ENCODE measurements at places on chromosomes 1 and 21. TPM values are rescaled to one million over a fixed set of nuclear protein-coding genes. Genes with fewer than 3 reads are reported as not detected.
A peak's percentile ranks its signal among the peaks of the same experiment; 100 is the strongest.

- H3K4me3 ChIP-seq: no peak overlapping the region
- no peak for DNase-seq
- H3K27me3 ChIP-seq: peaks cover 5% of the 10 kb centered on the region
- no peaks in the 10 kb centered on the region for H3K4me1 ChIP-seq
Observed at GRCh38 chr1:43272161-43272560, 2.4 kb downstream of the TMEM125 start.

DNA sequence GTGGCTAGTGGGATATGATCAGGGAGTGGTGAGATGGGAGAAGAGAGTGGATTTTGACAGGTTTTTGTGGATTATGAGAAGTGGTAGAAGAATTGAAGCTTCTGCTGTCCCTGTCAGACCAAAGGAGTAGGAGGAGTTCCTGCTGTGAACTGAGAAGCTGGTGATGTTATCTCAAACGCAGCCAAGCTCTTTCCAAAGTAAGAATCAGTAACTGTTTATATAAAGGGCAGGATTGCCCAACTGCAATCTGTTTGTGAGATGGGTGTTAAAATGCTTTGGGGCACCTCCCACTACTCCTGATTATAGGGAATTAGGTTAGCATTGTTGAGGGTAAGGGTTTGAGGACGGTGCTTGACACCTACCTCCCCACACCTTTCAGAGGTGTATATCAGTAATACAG is 60.5 kb upstream of the USP25 start:
- DNase-seq: no peak
- H3K36me3 ChIP-seq: no peaks in the 10 kb centered on the region
- no peak overlapping the region for H3K4me3 ChIP-seq
- no peak overlapping the region for H3K27ac ChIP-seq
- H3K4me1 ChIP-seq: peaks cover 3% of the 10 kb centered on the region
- H3K27me3 ChIP-seq: no peaks in the 10 kb centered on the region

GRCh38 chr1:101942516-101943193 is 54.1 kb downstream of the OLFM3 start:
- H3K4me1 ChIP-seq: no peaks in the 10 kb centered on the region
- no peak for DNase-seq
- no peaks in the 10 kb centered on the region for H3K27me3 ChIP-seq
- no peak overlapping the region for H3K4me3 ChIP-seq

DNA sequence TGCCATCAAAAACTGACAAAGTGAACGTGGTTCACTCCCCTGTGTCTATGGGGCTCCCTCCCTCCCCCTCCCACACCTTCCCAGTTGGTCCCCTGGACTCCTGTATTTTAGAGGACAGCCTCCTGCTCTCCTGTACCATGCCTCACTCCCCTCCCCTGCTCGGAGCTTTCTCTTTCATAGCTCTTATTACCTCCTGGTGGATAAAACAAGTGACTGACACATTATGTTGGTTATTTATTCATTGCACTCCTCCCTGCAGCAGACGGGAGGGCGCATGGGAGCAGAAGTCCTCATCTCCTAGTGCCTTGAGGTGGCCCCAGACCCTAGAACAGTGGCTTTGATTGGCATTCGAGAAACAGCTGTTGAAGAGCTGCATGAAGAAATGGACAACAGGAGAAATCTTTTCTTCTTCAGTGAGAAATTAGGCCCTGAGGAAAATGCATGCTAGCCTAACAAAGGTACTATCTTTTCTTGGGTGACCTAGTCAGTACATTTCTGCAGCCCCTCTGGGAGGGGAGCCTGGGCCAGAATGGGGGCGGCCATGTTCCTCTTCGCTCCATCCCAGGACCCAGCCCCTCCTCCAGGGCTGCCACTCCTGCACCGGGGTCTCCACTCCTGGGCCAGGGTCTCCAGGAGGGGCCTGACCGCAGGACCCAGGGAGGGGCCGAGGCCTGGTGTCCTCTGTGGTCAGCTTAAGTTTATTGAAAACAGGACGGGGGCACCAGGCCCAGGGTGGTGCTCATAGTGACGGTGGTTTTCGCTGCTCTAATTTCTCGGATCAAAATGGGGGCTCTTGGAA is 1.2 kb upstream of the TFF1 start:
- H3K27me3 ChIP-seq: no peaks in the 10 kb centered on the region
- DNase-seq: no peak
- H3K36me3 ChIP-seq: no peaks in the 10 kb centered on the region
- no peak overlapping the region for H3K27ac ChIP-seq

GRCh38 chr1:193402037-193402436 is 215.6 kb upstream of the B3GALT2 start:
- H3K4me3 ChIP-seq: no peak overlapping the region
- no peak overlapping the region for H3K27ac ChIP-seq
- H3K27me3 ChIP-seq: no peaks in the 10 kb centered on the region
- no peaks in the 10 kb centered on the region for H3K36me3 ChIP-seq

- H3K27me3 ChIP-seq: no peaks in the 10 kb centered on the region
- H3K36me3 ChIP-seq: no peaks in the 10 kb centered on the region
- H3K27ac ChIP-seq: no peak overlapping the region
Observed at GRCh38 chr1:156379420-156380165, 10.6 kb downstream of the RHBG start.

- DNase-seq: no peak
- no peaks in the 10 kb centered on the region for H3K27me3 ChIP-seq
- H3K27ac ChIP-seq: no peak overlapping the region
- peaks cover 93% of the 10 kb centered on the region for H3K36me3 ChIP-seq
- H3K4me3 ChIP-seq: no peak overlapping the region
Observed at GRCh38 chr1:234413990-234414389, 40.7 kb downstream of the COA6 start.

GRCh38 chr1:240320659-240321058 is 229.0 kb downstream of the FMN2 start:
- no peaks in the 10 kb centered on the region for H3K36me3 ChIP-seq
- H3K4me3 ChIP-seq: no peak overlapping the region
- DNase-seq: no peak
- no peak overlapping the region for H3K27ac ChIP-seq

DNA sequence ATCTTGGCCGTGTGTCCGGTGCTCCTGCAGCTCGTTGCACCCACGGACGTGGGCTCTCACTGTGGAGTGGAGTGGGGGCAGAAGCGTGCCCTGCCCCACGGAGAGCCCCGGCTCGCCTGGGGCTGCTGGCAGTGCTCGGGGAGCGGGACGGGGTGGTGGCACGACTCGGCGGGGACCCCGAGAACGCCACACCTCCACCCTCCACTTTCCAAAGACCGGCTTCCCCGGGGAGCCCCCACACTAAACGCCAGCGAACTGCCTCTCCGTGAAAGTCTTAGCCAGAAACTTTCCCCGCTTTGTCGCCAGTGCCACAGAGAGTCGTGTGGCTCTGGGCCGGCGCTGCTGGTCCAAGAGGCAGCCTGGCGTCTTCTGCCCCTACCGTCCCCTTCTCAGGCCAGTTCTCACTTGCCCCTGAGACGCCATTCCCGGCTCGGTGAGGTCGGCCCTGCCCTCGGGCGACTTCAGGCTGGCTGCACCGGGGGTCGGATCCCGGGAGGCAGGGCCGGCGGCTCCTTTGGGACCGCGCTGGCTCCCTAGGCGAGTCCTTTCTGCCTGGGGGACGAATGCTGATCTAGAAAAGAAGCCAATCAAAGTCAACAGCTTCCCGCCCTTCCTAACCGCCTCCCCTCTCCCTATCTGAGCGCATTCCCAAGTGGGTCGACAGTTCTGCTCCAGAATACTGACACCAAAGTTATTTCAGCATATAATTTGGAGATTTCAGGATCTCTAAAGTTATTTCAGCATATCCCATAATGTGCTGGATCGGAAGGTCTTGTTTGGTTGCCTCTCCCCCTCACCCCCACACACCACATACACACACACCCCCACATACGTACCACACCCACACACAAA is 2.6 kb upstream of the SAMD13 start:
- peak overlapping the region; percentile 95 for H3K27ac ChIP-seq
- no peaks in the 10 kb centered on the region for H3K36me3 ChIP-seq
- H3K27me3 ChIP-seq: no peaks in the 10 kb centered on the region
- peaks cover 28% of the 10 kb centered on the region for H3K4me1 ChIP-seq
- H3K4me3 ChIP-seq: peak overlapping the region; percentile 96

GRCh38 chr1:99358770-99359169 is 94.5 kb downstream of the PLPPR4 start:
- no peak overlapping the region for H3K27ac ChIP-seq
- no peaks in the 10 kb centered on the region for H3K27me3 ChIP-seq
- no peak overlapping the region for H3K4me3 ChIP-seq
- H3K36me3 ChIP-seq: no peaks in the 10 kb centered on the region
- no peaks in the 10 kb centered on the region for H3K4me1 ChIP-seq
- no peak for DNase-seq

- no peaks in the 10 kb centered on the region for H3K27me3 ChIP-seq
- H3K4me1 ChIP-seq: no peaks in the 10 kb centered on the region
- no peak overlapping the region for H3K4me3 ChIP-seq
- peaks cover 5% of the 10 kb centered on the region for H3K36me3 ChIP-seq
- no peak for DNase-seq
Observed at GRCh38 chr1:94169126-94169525, 48.2 kb upstream of the ABCA4 start.

GRCh38 chr1:37989361-37989930 is 376 bp downstream of the SF3A3 start:
- H3K4me1 ChIP-seq: peaks cover 27% of the 10 kb centered on the region
- H3K27ac ChIP-seq: peak overlapping the region; percentile 76
- H3K27me3 ChIP-seq: no peaks in the 10 kb centered on the region
- H3K36me3 ChIP-seq: peaks cover 5% of the 10 kb centered on the region
- peak overlapping the region; percentile 76 for H3K4me3 ChIP-seq

GRCh38 chr1:226353698-226354525 is 44.9 kb upstream of the LIN9 start:
- no peak overlapping the region for H3K4me3 ChIP-seq
- H3K27me3 ChIP-seq: no peaks in the 10 kb centered on the region
- peaks cover 2% of the 10 kb centered on the region for H3K36me3 ChIP-seq
- DNase-seq: no peak
- no peak overlapping the region for H3K27ac ChIP-seq

DNA sequence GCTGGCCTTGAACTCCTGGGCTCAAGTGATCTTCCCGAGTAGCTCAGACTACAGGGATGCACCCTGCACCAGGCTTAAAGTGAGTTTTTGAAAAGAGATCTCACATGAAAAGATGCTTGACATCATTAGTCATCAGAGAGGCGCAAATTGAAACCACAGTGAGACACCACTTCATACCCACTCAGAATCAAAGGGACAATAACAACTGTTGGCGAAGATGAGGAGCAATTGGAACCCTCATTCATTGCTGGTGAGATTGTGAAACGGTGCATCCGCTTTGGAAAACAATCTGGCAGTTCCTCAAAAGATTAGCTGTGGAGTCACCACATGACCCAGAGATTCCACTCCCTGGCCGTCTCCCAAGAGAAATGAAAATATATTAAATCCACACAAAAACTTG is 122.3 kb downstream of the PGBD5 start:
- H3K27ac ChIP-seq: peak overlapping the region; percentile 71
- no peaks in the 10 kb centered on the region for H3K36me3 ChIP-seq
- DNase-seq: no peak
- peaks cover 28% of the 10 kb centered on the region for H3K4me1 ChIP-seq
- no peak overlapping the region for H3K4me3 ChIP-seq

- no peaks in the 10 kb centered on the region for H3K36me3 ChIP-seq
- H3K4me3 ChIP-seq: peak overlapping the region; percentile 84
- peak; percentile 31 for DNase-seq
- peaks cover 26% of the 10 kb centered on the region for H3K4me1 ChIP-seq
Observed at GRCh38 chr1:25617625-25618432, 1.2 kb downstream of the MAN1C1 start.

DNA sequence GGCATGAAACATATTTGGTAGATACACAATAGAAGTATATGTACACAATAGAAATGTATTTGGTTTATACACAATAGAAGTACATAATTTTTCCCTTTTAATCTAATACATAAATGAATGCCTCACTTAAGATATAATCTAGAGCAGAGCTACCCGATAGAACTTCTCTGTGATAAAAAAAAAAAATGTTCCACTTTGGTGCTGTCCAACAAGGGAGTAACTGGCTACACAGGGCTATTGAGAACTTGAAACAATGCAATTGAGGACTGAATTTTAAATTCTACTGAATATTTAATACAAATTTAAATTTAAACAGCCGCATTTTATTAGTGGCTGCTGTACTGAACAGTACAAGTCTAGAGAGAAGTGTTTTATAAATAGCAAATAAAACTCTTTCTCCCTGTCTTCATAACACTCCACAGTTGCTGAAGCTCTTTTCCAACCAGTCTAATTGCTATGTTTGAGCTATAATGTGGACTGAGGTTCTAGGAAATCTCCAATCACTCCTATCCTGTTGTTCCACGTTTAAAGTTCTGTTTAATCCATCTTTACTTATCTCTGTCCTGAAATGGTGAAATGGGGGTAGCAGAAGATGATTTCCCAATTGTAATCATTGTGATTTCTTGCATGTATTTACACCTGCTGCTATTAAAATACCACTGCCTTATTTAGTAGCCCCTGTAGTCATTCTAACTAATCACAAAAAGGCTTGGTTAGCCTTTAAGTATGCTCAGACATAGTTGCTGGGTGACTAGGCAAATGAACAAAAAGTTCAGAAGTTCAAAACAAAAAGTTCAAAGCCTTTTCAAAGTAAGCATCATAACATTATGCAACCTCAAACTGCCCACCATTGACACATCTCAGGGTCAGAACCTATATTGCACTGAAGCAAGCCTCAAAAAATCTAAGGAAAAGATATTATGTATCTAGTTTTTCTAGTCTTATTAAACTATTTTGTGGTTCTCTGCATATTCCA is 192.3 kb upstream of the C1orf87 start:
- DNase-seq: no peak
- no peaks in the 10 kb centered on the region for H3K27me3 ChIP-seq
- no peaks in the 10 kb centered on the region for H3K36me3 ChIP-seq
- H3K4me3 ChIP-seq: no peak overlapping the region
- H3K4me1 ChIP-seq: no peaks in the 10 kb centered on the region

The ADGRL2 gene
- total RNA-seq: 11.3 TPM

The FAM72C gene
- total RNA-seq: not detected

The ADGRB2 gene
- 1.3 TPM for total RNA-seq

The CATSPERE gene
- total RNA-seq: 0.60 TPM

The LEMD1 gene
- total RNA-seq: not detected

The ATP1B1 gene
- 1,035 TPM for total RNA-seq

The PLCH2 gene
- 0.06 TPM for total RNA-seq

The ZNF697 gene
- total RNA-seq: 3.8 TPM

The TNFSF18 gene
- total RNA-seq: 0.21 TPM

The PLEKHG5 gene
- 3.2 TPM for total RNA-seq

The CD1D gene
- 0.89 TPM for total RNA-seq

The CR1L gene
- not detected for total RNA-seq

All from psoas muscle (tissue), 8 donors.